ENCODE measurements at places on chromosomes 5 and 9. TPM values are rescaled to one million over a fixed set of nuclear protein-coding genes. Genes with fewer than 3 reads are reported as not detected.

DNA sequence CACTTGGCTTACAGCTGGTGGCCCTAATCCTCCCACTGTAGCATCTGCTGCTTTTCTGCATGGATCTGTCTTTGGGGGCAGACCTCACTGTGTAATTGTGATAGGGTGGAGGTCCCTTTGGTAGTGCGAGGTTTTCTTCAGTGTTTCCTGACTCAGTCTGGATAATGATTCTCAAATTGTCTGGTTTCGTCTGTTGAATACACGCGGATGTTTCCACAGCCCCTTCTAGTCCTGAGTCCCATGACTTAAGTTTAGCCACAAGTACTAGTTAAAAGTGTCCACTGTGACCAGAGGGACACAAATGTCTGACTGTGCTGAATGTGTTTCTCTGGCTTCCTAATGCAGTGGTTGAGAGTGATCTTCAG lies 70.5 kb downstream of the LMNB1 start:
- no peak for DNase-seq

DNA sequence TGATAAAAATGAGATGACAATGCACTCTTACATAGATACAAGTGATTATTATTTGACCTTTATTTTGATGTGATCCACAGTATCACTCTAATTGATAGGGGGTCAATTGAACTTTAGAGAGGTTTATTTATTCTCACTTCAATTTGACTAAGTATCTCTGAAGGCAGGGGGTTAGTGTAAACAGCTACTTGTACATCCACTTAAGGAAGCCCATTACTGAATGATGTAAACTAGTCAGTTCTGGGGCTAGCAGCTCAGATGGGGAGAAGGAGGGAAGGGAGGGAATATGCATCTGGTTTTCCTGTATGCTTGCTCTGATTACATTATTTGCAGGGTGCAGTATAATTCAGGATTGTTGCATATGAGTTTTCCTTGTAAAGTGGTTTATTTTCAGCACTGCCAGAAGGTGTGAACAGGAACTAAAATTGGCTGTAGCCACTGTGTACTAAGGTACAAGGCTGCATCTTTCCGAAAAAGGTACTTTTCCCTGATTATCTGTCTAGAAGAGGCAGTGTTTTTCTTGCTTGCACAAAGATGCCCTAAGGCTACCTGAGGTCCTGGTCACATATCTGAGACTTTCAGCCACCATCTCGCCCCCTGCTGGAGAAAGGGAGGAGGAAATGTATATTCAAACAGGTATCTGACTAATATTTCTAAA lies 51.2 kb downstream of the MRPS27 start:
- peak; percentile 52 for DNase-seq

DNA sequence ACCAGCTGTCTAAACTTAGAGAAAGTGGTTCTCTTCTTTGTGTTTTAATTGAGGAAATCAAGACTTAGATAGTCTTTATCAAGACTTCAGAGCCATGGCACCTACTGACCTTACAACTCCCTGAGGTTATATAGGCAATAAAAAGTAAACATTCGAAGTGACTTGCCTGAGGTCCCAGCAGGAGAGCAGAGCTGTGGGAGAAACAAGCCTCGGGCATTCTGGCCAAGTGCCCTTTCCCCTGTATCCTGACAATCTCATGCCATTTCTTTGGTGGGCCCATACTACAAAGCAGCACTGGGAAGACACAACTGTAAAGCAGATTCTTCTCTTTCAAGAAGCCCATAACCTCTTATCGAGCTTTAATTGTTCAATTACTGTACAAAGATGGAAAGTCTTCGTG lies 23.1 kb downstream of the FREM1 start:
- DNase-seq: no peak

DNA sequence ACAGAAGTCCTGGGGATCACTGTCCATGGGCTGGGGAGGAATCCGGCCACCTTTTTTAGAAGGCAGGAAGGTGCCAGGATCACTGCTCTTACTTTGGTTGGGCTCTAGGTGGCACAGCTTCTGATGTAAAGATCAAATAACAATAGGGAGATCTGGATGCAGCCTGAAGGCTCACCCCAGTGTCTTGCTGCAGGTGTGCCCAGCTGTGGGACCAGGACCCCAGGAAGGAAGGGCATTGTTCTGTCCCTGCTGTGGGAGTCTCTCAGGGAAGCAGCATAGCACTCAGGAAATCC lies 69.6 kb downstream of the DAB2IP start:
- no peak for DNase-seq

- no peak for DNase-seq
These were observed 222.7 kb downstream of the PDZD2 start for GRCh38 chr5:31861601-31862000.

GRCh38 chr5:131916481-131916880 lies 29.0 kb downstream of the MEIKIN start:
- DNase-seq: no peak

- DNase-seq: no peak
These were observed 274.6 kb downstream of the ANXA1 start for GRCh38 chr9:73426269-73426668.

GRCh38 chr5:27403243-27403882 lies 365.0 kb upstream of the CDH9 start:
- DNase-seq: no peak

GRCh38 chr5:154138701-154139100 lies 51.8 kb upstream of the GALNT10 start:
- no peak for DNase-seq

DNA sequence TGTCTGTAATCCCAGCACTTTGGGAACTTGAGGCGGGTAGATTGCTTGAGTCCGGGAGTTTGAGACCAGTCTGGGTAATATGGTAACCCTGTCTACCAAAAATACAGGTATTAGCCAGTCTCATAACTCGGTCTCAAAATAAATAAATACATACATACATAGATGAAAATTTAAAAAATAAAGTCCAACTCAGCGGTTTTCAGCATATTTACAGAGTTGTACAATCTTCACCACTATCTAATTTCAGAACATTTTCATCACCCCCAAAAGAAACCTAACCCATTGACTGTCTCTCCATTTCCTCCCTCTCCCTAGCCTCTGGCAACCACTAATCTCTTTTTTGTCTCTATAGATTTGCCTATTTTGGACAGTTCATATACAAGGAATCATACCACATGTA lies 10.7 kb downstream of the RMND5B start:
- DNase-seq: no peak

DNA sequence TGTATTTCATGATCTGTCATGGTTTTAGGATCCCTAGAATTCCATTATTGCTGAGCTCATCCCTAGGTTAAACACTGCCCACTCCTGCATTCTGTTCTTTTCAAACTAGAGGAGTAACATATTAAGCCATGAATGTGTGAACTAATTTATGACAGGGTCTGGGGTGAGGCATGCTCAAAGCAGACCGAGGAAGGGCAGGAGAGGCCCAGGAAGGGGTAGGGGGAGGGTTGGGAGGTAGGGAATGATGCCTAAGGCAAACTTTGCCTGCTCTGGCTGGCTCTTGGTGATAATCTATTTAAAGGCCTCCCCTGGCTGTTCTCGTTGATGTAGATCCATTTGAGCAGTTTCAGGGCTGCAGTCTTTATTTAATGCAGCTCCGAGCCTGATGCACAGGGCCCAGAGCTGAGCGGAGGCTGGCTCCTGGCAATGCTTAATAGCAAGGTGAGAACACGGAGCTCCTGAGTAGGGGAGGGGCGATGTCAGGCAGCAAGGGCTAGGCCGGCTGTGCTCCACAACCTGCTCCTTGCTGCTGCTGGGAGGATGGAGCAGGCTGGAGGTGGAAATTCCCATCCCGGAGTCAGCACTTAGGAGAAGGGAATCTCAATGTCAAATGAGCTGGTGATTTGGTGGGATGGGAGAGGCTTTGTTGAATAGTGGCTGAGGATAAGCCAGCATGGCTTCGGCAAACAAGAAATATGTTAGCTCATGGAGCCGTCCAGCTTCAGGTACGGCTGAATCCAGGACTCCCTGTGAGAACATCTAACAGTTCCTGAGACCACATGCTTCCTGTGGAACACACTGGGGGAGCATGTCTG lies 73.2 kb upstream of the UNC5A start:
- peak; percentile 23 for DNase-seq

GRCh38 chr5:87195616-87196015 lies 72.1 kb upstream of the RASA1 start:
- no peak for DNase-seq

GRCh38 chr5:55173687-55174230 lies 782 bp upstream of the CDC20B start:
- DNase-seq: no peak

DNA sequence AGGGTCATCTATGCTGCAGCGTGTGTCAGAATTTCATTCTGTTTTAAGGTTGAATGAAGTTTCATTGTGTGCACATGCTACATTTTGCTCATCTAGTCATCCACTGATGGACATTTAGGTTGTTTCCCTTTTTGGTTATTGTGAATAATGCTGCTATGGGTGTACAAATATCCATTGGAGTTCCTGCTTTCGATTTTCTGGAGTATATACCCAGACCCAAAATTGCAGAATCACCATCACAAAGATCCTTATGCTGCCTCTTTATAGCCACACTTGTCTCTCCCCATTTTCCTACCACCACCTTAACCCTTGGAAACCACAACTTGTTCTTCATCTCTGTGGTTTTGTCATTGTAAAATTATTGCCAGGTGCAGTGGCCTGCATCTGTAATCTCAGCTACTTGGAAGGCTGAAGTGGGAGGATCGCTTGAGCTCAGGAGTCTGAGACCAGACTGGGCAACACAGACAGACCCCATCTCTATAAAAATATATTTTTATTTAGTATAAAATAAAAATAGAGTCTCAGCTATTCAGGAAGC lies 166.2 kb downstream of the HSD17B3 start:
- no peak for DNase-seq

DNA sequence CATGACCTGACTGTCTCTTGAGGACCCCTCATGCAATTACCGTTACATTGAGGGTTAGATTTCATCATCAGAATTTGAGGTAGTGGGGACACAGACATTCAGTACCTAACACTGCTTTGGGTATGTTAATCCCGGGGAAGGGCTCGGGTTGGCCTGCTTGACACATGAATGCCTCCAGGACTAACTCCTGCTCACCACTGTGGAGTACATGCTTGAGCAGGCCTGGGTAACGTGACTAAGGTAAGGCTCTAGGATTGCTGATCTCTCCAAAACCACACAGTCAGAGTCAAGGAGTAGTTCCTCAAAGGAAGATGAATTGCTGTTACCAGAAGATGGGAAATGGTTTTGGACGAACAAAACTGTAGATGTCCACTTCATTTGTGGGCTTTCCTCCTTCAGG lies 376.3 kb upstream of the ZNF462 start:
- no peak for DNase-seq

PTPN3 gene
- total RNA-seq: 4.1 TPM

SNCAIP gene
- not detected for total RNA-seq

SH3PXD2B gene
- 0.12 TPM for total RNA-seq

ZMAT2 gene
- 58.6 TPM for total RNA-seq

DCTN3 gene
- total RNA-seq: 120 TPM

ARSI gene
- total RNA-seq: not detected

All from activated CD8-positive, alpha-beta memory T cell treated with anti-CD3 and anti-CD28 coated beads, Interleukin-2, amount 10 ng/mL, durations not matched to agents 7 days and 5 days (primary cell).